ENCODE measurements at places on chromosomes 7 and 10. TPM values are rescaled to one million over a fixed set of nuclear protein-coding genes. Genes with fewer than 3 reads are reported as not detected.

Gene RPEL1
- not detected for total RNA-seq

Gene ACADSB
- 6.2 TPM for total RNA-seq

Gene ANXA8L1
- not detected for total RNA-seq

Gene SEMA3C
- total RNA-seq: 311 TPM

Gene FAM170B
- not detected for total RNA-seq

Gene ZNF365
- total RNA-seq: 6.0 TPM

Gene CHRM2
- 3.0 TPM for total RNA-seq

Gene ASZ1
- total RNA-seq: not detected

Gene PPP1R3A
- total RNA-seq: not detected

Gene GBX1
- total RNA-seq: not detected

Gene PLEKHS1
- total RNA-seq: not detected

Gene CYP3A7
- not detected for total RNA-seq

Gene CCDC146
- 1.2 TPM for total RNA-seq

Gene FRMPD2
- 0.20 TPM for total RNA-seq

Gene PNLIP
- not detected for total RNA-seq

Gene GCK
- total RNA-seq: 1.4 TPM

Gene CNTNAP2
- under 0.01 TPM for total RNA-seq

Gene PRLHR
- total RNA-seq: not detected

Gene THSD7A
- total RNA-seq: 0.17 TPM

Gene ACBD5
- 27.1 TPM for total RNA-seq

All from smooth muscle cell of the pulmonary artery (primary cell).